Activated T-helper 2 cell treated with anti-CD3 and anti-CD28 coated beads, Interferon-gamma antibody, Interleukin-2, Interleukin-4, amounts not matched to agents 10 μg/mL and 5 μg/mL and 100 μg/mL, durations not matched to agents 14 hours and 24 hours and 36 hours (primary cell): ENCODE measurements at places on chromosomes 5 and 9.

DNA sequence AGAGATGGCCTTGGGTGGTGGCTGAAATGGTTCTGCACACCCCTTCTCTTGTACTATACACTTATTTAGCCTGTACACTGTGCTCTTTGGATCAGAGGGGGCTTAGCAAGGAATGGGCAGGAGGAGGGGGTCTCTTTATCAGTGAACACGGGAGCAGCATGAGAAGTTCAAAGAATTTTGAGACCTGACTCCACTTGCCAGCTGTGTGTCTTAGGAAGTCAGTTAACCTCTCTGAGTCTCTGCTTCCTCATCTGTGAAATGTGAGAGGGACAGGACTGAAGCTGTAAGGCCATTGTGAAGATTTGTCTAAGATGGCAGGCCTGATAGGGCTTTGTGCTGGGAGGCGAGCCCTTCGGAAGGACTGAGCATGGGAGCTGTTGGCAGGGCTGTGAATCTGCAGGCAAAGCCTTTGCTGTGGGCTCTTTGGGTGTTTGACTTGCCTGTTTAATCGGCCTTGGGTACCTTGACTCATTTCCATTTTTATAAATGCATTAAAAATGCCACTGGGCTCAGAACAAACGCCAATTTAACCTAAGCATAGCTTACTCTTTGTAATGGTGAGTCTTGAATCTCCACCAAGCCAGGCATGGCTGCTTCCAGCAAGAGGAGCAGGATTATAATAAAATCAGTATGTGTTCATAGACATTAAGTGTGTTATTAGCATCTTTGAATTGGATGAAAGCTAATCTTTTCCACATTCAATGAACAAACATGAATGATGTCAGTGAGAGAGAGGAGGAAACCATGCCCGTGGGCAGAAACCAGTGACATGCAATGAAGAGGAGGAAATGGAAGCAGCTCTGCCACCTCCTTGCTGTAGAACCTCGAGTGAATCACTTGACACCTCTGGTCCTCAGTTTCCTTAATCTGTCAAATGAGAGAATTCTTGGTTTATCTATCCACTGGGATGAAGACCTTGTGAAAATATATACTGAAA lies 89.4 kb downstream of the MACROH2A1 start:
- DNase-seq: no peak

DNA sequence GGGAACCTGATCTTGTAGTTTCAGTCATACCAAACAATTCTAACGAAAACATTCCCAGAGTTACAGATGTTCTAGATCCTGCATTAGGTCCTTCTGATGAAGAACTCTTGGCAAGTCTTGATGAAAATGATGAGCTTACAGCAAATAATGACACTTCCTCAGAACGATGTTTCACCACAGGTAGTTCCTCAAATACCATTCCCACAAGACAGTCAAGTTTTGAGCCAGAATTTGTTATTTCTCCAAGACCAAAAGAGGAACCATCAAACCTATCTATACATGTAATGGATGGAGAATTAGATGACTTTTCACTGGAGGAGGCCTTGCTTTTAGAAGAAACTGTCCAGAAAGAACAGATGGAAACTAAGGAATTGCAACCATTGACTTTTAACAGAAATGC lies 21.0 kb downstream of the RMI1 start:
- no peak for DNase-seq

- no peak for DNase-seq
Measured at GRCh38 chr9:100561256-100561655, 16.6 kb upstream of the CAVIN4 start.

- DNase-seq: no peak
Measured at GRCh38 chr5:2919310-2920018, 168.0 kb upstream of the IRX2 start.

DNA sequence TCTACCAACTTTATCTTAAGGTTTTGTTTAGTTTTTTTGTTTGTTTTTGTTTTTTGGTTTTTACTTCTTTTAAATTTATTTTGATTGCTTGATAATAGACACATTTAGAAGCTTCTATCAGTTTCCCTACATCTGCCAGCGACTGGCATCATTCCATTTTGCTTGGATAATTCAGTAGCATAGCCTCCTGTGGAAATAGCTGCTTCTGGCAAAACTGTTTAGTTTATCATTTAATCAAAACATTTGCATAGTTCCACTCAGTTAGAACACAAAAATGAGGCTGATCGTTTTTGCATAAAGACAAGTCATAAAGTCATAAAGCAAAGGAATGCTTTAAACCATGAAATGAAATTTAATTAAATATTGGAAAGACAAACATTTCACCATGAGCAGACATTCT lies 133.7 kb upstream of the NFIL3 start:
- no peak for DNase-seq

DNA sequence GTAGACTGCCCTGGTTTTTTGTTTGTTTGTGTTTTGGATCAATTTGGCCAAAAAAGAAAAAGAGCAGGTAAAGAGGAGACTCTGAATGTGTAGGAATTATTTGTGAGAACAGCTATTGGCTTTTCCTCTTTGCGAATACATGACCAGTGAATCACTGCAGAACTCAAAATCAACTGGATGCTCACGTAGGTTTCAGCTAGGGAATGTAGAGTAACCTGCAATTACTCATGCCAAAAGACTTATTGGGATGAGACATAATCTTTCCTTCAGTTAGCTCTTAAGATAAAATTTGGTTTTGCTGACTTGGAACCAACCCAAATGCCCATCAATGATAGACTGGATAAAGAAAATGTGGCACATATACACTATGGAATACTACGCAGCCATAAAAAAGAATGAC lies 348.0 kb downstream of the NPR3 start:
- no peak for DNase-seq

DNA sequence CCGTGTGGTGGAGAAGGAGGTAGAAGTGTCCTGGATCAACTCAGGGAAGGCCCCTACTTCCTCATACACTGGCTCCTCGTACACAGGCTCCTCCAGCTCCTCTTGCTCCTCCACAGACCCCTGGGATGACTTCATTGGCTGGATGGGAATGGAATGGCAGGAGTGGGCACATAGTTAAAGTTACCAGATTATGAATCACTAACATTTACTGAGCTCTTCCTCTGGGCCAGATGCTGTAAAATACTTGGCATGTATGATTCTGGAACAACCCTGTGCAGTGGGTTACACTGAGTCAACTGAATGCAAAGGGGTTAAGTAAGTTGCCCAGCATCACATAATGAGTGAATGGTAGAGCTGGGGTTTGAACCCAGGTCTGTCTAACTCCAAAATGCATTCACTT lies 3.1 kb upstream of the FCHSD1 start:
- DNase-seq: no peak

DNA sequence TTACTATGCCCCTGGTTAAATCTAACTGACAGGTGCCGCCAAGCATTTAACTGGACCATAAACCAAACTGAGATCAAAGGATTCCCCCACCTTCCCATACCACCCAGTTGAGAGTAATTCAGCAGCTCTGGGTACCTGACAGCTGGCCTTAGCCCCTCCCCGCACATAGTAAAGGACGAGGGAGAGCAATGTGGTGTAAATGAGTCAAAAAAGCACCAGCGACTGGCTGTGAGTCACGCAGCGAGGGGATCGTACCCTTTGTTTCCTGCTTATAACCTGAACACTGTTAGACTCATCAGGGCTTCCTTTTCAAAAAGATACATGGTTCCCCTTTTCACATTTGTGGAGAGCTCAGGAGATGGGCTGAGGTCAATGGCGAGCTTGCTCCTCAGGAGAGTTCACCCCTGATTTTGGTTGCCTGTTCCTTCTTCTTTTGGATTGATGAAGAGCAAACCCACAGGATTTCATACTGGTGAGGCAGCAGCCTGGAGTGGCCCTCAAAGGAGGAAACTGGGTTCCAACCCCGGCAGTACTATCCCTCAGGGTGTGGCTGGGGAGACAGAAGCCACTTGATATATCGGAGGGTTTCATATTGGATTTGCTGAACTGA lies 71.5 kb downstream of the ANKRD33B start:
- DNase-seq: peak; percentile 69

DNA sequence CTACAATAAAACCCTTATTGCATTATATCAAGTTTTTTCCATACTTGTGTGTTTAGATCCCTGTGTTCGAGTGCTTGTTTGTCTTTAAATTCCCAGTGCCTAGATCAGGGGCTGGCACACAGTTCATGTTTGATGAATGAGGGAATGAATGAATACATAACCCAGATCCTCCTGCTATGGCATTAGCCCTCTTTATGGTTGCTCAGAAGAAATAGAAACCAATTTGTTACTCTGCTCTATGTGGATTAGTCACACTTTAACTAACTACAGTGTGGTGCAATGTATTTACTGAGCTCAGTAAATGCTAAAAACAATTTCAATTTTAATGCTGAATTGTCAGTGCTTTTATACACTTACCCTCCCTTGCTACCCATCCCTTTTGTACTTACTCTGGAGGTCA lies 16.4 kb upstream of the GALNT10 start:
- no peak for DNase-seq

GRCh38 chr5:156096259-156096658 lies 230.7 kb upstream of the SGCD start:
- no peak for DNase-seq

GRCh38 chr9:116467740-116468351 lies 219.3 kb upstream of the TRIM32 start:
- DNase-seq: no peak

DNA sequence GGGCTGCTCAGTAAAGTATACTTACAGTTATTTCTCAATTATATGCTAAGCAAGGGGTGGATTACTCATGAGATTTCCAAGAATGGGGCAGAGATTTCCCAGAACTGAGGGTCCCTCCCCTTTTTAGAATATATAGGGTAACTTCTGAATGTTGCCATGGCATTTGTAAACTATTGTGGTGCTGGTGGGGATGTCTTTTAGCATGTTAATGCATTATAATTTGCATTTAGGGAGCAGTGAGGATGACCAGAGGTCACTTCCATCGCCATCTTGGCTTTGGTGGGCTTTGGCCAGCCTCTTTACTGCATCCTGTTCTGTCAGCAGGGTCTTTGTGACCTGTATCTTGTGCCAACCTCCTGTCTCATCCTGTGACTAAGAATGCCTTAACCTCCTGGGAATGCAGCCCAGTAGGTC lies 35.5 kb downstream of the TTC1 start:
- DNase-seq: no peak

DNA sequence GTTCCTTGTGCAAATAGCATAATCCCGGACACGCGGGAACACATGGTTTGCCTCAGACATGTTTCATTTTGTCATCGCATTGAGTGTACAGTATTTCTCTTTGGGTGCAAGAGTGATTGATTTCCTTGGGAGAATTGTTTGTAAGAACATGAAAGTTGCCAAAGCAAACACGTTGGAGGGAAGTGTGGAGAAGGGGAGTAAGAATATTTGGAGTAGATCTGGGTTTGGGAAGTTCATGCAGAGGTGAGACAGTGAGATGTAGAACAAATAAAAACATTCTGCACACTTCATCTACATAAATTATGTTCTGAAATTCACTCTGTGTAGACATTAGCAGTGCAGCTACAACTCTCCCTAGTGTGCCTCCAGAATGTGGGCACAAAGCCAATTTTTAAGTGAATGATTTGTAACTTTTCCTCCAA lies 24.0 kb downstream of the FOXD1 start:
- no peak for DNase-seq

DNA sequence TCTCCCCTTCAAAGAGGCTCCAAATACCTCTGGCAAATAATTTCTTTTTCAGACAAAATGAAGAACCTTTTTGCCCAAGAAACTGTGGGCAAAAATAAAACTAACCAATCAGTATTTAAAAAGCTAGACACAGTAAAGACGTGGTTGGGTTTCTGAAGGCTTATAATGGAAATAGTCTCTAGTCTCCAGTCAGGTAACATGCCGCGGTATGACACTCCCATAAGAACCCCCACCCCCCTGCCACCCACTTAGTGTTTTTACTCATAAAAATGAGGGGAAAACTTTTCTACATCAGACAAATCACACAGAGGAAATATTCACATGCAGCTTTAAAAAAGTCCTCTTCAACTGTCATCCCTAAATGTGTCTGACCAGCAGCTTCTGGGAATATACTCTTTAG lies 105.3 kb downstream of the THBS4 start:
- DNase-seq: no peak

GRCh38 chr5:119395080-119395836 lies 39.4 kb downstream of the TNFAIP8 start:
- no peak for DNase-seq

- DNase-seq: no peak
Measured at GRCh38 chr5:137453483-137454080, 45.5 kb downstream of the SPOCK1 start.
